NCI-H2081 (cell line): ENCODE measurements at places on chromosomes 12 and 14.

DNA sequence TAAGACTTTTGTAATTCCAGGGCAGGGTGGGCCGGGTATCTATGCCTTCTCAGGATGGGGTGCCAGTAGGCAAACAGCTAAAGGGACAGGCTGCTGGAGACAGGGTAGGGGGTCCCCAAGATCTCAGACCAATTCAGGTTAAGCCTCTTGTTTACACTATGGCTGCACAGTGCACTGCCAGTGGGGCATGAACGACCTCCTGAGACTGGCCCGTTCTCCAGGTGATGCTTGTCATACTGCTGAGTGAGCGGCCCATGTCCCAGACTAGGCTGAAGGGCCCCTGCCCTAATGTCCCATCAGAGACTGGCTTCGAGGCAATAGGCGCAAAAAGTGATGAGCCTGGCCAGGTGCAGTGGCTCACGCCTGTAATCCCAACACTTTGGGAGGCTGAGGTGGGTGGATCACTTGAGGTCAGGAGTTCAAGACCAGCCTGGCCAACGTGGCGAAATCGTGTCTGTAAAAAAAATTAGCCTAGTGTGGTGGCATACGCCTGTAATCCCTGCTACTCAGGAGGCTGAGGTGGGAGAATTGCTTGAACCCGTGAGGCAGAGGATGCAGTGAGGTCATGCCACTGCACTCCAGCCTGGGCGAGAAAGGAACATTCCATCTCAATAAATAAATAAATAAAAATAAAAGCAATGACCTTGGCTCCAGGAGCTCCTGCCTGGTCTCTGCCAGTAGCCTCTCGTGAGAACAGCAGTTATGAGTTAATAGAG, 12.6 kb downstream of the SLC25A29 start:
- no peak for DNase-seq

DNA sequence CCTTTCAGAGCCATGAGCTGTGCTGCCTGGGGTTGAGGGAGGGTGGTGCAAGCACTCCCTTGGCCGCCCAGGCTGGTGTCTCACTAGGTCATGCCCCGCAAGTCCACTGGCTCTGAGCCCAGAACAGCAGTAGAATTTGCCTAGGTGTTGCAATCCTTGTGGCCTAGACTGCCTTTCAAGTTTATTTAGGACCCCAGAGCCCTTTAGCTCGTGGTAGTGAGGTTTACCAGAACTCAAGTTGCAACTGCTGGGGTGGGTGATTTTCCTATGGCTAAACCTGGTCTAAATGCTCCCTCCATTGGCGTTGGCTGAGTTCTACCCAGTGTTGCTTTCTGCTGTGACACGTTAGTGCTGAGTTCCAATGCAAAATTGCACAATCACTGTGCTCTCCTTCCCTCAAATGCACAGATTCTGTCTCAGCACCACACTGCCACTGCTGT, 287.2 kb downstream of the BCAT1 start:
- DNase-seq = no peak

- no peak for DNase-seq
Observed at GRCh38 chr14:91893007-91893406, 25.7 kb upstream of the TC2N start.

DNA sequence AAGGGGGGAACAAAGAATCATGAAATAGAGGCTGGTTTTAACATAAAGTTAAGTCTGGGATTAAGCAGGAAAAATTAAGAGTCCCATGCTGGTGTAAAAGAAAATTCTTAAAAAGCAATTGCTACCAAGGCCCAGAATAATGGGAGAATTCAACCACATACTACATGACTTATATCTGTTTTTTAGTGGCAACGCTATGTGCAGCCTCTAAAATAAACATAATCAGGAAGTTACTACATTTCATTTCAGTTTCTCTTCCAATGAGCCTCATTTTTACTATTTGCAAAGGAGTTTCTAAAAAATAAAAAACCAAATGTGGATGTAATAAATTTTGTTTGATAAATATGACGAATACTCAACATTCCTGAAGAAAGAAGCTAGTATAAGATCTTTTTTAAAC, 58.1 kb downstream of the CPNE8 start:
- DNase-seq = no peak

- no peak for DNase-seq
Observed at GRCh38 chr12:128420163-128420562, 153.2 kb downstream of the TMEM132C start.

GRCh38 chr14:38256533-38256840, 594 bp upstream of the CLEC14A start:
- DNase-seq = no peak

- no peak for DNase-seq
Observed at GRCh38 chr14:65297744-65298143, 114.8 kb upstream of the FUT8 start.

GRCh38 chr12:132219323-132219722, 75.1 kb downstream of the NOC4L start:
- DNase-seq = peak; percentile 11
